MG63 (cell line): ENCODE measurements at places on chromosomes 2 and 18.

GRCh38 chr2:30680121-30680520 is 127.1 kb downstream of the CAPN13 start:
- no peak for DNase-seq

DNA sequence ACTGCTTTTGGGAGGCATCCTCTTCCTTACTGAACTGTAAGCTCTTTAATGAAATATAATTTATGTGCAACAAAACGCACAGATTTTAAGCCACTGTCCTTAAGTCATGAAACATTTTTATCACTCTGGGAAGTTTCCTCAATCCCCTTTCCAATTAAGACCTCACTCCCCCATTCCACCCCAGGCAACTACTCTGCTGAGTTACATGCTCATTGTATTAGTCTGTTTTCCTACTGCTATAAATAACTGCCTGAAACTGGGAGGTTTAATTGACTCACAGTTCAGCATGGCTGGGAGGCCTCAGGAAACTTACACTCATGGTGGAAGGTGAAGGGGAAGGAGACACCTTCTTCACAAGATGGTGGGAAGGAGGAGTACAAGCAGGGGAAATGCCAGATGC is 46.5 kb upstream of the KCNE4 start:
- no peak for DNase-seq

DNA sequence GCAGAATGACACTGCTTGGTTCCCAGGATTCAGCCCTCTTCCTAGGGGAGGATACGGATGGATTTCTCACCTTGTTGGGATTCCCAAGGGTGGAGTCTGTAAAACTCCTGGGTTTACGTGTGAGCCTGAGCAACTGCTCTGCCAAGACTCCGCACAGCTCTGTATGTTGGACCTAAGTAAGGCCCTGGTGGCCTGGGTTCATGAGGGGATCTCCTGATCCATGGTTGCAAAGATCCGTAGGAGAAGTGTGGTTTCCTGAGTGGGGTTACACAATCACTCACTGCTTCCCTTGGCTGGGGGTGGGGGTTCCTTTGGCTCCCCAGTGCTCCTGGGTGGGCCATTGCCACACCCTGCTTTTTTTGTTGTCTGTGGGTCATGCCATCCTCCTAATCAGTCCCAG is 37.7 kb downstream of the ANKRD12 start:
- no peak for DNase-seq

GRCh38 chr2:239881031-239881471 is 144.1 kb downstream of the NDUFA10 start:
- DNase-seq, result no peak

- no peak for DNase-seq
Observed at GRCh38 chr2:45857867-45858520, 206.5 kb downstream of the PRKCE start.
